GM04503 (cell line): ENCODE measurements at places on chromosomes 2 and 18.
A peak's percentile ranks its signal among the peaks of the same experiment; 100 is the strongest.

GRCh38 chr18:7164323-7165004 is 46.9 kb upstream of the LAMA1 start:
- peak; percentile 1 for DNase-seq

- DNase-seq, result no peak
Measured at GRCh38 chr2:70412294-70413070, 110.6 kb upstream of the FAM136A start.

- DNase-seq, result no peak
Measured at GRCh38 chr2:237177052-237177451, 91.4 kb downstream of the COPS8 start.

DNA sequence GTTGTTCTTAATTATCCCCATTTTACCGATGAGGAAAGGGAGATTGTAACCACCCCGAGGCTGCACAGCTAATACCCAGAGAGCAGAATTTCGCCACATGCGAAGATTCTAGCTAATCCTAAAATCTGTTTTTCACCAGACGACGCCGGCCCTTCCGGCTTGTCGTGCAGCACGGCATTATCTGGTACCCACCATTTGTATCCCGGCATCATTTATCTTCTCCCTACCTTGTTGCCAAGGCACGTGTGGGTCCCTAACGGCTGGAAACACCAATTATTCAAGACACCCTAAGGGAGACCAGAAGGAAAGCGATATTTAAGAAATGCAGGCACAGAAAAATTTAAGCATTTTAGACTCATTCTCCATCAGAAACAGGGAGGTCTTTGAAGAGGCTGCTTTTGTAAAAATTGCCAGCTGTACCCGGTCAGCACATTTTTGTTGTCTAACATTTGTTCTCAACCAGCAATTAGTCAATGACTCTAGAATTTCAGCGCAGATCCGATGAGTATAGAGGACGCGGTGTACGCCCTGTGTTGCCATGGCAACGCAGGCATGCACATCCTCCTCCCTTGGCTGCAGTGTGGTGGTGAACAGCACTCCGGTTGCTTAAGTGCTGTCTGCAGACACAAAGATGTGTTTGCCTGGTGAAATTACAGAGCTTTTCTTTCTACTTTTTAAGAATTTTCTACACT is 111.6 kb downstream of the AGAP1 start:
- peak; percentile 94 for DNase-seq

DNA sequence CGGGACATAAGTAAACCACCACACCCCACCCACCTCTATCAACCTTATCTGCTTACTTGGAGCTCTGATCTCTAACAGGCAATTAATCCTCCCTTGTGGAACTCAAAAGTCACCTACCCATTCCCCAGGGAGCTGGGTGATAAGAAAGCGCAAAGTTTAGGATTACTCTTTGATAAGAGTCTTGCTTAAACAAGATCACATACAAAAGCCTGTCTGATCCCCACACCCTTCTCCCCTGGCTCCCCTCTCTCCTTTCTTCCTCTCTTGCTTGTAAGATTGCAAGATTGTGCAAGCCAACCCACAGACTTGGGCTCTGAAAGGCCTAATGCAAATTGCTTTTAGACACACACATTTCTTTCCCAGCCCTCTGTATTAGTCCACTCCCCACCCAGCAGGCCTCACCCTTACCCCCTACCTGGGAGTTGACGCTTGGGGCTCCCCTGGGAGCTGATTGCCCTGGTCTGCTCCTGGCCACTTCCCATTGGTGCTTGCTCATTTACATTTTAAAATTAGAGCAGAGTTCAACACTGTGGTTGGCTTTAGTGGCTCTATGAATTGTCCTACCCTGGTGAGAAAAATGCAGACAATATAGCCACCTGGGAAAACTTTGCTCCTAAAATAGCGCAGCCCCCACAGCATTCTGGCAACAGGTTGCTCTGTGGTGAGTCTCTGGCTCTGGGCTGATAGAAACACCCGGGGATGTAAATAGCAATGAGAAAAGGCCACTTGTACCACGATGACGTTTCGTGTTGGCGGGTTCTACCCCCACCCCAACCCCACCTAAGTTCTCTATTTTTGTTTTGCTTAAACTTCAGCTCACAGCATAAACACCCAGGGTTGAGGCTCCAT is 92.8 kb upstream of the MSH2 start:
- DNase-seq, result no peak

DNA sequence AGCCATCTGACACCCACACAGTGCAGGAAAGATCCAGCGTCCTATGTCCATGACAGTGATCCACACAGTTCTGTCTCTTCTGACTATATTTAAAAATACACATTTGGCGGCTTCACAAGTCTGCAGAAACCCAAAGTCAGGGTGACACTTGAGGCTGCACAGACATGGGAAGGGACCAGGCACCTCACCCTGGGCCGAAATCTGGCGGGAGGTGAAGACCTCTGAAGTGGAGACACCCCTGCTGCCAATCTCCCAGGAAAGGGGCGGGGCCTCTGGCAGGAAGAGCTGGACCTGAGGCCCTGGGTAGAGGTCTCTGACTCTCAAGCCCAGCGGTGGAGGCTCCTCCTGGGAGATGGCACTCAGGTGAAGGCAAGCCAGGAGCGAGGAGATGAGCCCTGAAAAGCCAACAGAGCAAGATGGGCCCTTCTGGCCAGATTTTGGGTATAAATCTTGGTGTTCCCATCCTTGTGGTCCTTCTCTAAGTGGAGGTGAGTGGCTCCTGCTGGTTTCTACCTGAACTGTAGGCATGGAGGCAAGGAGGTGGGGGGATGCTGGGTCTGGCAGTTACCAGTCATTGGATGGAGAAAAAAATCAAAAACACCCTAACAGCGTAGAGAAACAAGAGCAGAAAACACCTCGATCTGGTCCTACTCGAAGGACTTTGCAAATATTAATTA is 248.4 kb downstream of the HDAC4 start:
- DNase-seq, result no peak

DNA sequence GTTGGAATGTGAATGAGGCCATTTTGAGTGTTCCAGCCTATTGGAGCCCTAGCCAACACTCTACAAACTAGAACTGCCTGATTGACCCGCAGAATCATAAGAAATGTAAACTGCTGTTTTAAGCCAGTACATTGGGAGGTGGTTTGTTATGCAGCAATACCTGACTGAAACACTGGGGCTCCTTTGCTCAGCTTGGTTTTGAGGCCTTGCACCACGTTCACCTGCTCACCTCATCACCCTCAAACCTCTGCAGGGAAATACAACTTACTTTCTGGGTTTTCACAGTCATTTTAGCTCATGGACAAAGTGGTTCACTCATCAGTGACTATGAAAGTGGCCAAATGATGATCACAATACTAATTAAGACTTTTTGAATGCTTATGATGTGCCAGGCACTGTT is 10.9 kb upstream of the DARS1 start:
- DNase-seq, result no peak

- DNase-seq, result no peak
Measured at GRCh38 chr2:40546439-40547191, 94.7 kb upstream of the SLC8A1 start.

- DNase-seq, result no peak
Measured at GRCh38 chr2:238846628-238847418, 1.1 kb upstream of the TWIST2 start.

DNA sequence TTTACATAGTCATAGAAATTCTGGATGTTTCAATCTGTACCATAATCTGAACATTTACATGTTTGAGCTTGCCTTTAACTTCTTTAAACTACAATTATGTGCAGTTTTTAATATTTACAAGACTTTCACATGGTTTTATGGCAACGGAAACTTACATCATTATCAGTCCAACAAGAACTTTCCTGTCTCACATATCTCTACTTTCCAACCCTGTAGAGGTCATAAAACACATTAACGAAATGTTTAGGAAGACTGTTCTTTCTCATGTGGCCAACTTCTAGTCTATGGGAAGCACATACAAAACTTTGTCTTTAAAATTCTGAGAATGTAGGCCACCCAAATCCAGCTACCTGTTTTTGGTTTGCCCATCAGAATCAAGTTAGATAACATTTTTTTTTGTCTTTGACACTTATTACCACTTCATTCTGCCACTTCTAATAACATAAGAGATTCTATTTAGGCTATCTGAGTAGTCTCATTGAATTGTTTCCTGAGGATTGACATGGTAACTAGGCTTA is 693.2 kb downstream of the KCNJ3 start:
- DNase-seq, result no peak

GRCh38 chr18:2846636-2847316 is at the start of gene EMILIN2:
EMILIN2 (plus strand) TSS chr18:2847006; CDS start chr18:2847189, 183 bp downstream.
- DNase-seq, result no peak

- DNase-seq, result peak; percentile 37
Measured at GRCh38 chr2:25618676-25619075, 54.7 kb downstream of the DTNB start.

GRCh38 chr2:14932285-14932684 is 299.8 kb downstream of the LRATD1 start:
- DNase-seq, result no peak

GRCh38 chr18:448116-448790 is 52.2 kb downstream of the COLEC12 start:
- DNase-seq, result no peak

DNA sequence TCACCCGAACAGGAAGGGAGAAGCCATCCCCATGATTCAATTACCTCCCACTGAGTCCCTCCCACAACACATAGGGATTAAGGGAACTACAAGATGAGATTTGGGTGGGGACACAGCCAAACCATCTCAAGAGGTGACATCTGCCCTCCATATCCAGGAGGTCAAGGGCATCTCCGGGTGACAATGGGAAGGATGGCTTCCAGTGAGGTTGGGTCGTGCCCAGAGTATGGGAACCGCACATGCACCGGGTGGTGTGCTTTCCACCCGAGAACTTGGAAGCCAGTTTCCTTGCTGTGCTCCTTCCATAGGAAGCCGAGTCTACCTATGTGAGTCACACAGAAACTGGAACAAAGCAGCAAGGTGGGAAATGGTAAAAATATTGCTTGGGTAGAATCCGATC is 216.9 kb upstream of the SALL3 start:
- DNase-seq, result no peak

GRCh38 chr2:144894612-144895599 is 375.0 kb upstream of the ZEB2 start:
- no peak for DNase-seq

GRCh38 chr2:236321415-236321814 is 57.2 kb upstream of the ASB18 start:
- no peak for DNase-seq

- no peak for DNase-seq
Measured at GRCh38 chr2:100416935-100417710, at the start of gene CHST10. CHST10 (minus strand) TSS chr2:100417668; CDS start chr2:100406675, 10,993 bp downstream.

DNA sequence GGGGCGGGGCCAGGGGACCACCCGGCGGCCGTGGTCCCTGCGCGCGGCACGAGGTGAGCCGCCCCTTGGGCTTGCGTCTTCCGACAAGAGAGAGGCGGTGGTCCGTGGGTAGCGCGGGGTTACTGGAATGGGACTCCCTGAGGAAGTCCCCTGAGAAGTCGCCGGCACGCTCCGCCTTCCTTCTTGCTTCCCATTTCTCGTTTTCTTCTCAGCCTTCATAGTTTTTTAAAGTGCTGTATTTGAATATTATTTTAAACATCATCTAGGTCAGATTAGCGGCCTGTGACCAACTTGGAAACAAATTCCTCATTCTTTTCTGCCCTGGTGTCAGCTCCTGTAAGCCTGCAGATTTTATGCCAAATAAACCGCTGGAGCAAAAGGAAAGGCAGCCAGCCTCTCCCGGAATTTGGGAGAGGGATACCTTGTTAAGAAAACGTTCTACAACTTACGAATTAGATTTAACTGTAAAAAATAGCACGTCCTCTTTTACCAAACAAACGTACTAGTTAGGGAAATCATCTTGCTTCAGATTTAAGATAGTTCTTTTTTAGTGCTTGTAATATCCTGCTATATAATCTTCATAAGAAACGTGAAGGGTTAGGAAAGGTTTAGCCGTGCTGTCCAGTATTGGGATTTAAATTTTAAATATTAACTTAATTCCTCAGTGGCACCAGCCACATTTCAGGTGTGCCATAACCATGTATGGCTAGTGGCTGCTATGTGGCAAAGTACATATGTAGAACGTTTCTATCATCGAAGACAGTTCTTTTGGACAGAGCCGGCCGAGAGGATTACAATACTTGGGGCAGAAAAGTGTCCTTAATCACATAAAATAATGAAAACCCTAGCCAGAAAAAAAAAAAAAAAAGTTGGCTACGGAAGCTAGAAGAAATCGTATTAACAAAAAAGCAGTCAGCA is 628 bp upstream of the PTPN2 start:
- no peak for DNase-seq

DNA sequence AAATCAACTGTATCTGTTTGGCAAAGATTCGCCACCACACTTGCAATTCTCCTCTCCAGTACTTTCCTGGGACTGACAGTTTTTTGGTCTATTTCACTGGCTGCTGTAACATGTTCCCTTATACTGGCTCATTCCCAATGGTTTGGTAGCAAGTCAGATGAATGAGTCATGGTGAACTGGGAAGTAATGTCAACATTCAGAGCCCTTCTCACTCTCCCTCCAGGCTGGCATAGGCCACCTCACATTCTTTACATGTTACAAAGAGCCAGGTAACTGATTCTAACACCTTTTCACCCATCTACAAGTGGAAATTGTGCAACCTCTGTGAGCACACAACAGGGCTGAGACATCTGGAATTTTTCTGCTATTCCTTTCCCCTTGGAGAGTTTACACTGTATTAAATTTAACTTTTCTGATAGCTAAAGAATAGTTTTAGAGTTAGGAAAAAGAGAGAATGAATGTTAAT is 111.3 kb upstream of the TLK1 start:
- DNase-seq, result peak; percentile 78

GRCh38 chr2:37168217-37168981 is 11.6 kb upstream of the EIF2AK2 start:
- no peak for DNase-seq

- DNase-seq, result no peak
Measured at GRCh38 chr2:4803396-4803795, 888.8 kb upstream of the SOX11 start.

DNA sequence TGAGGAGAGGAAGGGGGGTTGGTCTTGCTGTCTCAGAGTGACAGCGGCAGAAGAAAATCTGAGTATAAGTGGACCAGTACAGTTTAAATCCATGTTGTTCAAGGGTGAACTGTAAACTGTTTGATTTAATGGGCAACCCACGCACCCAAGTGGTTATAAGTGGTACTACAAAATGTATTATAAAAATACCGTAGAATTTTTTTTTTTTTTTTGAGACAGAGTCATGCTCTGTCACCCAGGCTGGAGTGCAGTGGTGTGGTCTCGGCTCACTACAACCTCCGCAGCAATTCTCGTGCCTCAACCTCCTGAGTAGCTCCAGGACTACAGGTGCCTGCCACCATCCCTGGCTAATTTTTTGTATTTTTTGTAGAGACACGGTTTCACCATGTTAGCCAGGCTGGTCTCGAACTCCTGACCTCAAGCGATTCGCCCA is 2.1 kb upstream of the CHCHD5 start:
- no peak for DNase-seq

DNA sequence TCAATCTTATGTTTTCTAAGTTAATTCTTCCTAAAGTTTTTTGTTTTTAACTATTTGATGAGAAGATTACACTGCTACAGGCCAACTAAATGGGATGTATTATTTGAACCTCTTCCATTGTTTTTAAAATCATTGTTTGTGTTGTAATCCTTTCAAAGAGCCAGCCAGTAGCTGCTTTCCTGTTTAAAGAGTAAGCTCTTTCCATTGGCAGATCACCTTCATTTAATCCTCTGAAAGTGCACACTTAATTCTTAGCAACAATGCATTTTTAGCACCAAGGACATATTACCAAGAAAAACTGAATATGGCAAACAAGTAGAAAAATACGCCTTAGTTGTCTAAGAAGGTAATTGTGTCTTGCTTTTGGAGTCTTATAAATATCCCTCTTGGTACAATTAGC is 54.0 kb downstream of the MEIS1 start:
- no peak for DNase-seq
